ENCODE measurements at places on chromosomes 6 and 20.

GRCh38 chr6:84182001-84182400 is 45.4 kb downstream of the CEP162 start:
- no peak for DNase-seq

- DNase-seq: peak; percentile 81
Measured at GRCh38 chr6:128807577-128807976, 75.4 kb upstream of the LAMA2 start.

- DNase-seq: no peak
Measured at GRCh38 chr20:39705032-39705431, 742.9 kb downstream of the DHX35 start.

DNA sequence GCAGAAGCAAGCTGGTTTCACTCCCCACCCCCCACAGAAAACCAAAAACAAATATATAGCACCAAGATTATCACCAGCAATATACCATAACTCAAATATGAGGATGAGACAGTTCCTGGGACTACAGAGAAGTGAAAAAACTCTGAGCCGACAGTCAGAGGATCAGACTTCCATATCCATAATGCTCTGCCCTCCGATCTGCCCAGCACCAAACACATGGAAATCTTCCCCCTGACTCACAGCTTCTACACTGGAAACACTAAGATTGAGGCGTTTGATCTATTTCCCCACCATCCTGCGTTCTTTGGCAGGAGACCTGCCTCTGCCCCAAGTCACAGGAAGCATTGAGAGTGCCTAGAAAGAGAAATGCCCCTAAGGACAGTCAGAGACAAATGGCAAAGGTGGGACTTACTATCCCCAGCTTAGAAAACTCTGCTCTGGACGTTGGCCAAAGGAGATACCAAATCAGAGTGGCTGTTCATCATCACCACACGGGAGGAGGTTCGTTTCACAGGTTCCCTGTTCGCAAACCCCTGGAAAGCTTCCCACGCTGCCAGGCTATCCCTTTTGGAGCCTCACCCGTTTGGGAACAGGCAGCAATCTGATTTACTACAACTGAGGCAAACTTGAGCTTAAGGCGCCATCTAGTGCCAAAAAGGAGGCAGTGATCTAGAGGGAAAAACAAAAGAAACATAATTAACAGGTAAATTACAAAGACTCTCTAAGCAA is 48.7 kb upstream of the SRSF6 start:
- DNase-seq: peak; percentile 33

Data from HAP-1 (cell line).